Activated CD4-positive, alpha-beta memory T cell treated with anti-CD3 and anti-CD28 coated beads for 36 hours (primary cell): ENCODE measurements at places on chromosomes 16 and 17. TPM values are rescaled to one million over a fixed set of nuclear protein-coding genes. Genes with fewer than 3 reads are reported as not detected.

GRCh38 chr17:73215447-73215846 lies 22.6 kb downstream of the COG1 start:
- DNase-seq, result no peak

PABPN1L gene
- total RNA-seq, result not detected

DNA sequence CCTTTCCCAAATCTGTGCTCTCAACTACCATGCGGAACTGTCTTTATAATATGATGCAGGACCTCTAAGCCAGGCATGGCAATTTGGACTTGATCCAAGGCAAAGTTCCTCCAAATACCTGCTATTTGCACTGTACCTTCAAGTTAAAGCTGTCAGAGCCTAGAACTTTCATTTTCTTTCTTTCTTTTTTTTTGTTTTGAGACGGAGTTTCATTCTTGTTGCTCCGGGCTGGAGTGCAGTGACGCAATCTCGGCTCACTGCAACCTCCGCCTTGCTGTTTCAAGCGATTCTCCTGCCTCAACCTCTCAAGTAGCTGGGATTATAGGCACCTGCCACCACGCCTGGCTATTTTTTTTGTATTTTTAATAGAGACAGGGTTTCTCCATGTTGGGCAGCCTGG lies 51.7 kb downstream of the ARHGAP27 start:
- no peak for DNase-seq

TM4SF5 gene
- not detected for total RNA-seq

DNA sequence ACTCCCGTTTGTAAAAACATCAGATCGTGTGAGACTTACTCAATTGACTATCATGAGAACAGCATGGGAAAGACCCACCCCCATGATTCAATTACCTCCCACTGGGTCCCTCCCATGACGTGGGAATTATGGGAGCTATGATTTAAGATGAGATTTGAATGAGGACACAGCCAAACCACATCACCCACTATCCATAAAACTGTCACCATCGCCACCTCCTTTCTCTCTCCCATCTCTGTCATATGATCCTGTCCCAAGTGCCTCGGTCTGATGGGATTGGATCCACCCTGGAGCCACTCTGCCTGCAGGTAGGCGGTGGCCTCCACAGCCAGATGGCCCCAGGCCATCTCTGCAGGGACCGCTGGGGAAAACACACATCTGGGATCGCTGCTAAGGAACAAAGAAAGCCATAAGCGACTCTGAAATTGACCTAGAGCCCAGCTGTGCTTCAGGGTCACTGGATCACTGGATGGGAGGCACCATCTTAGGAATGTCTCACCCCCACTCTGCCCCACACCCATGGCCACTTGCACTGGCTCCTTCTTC lies 61.2 kb downstream of the TMEM186 start:
- DNase-seq, result no peak
